Hematopoietic multipotent progenitor cell (in vitro differentiated cells): ENCODE measurements at places on chromosomes 1 and 21.
A peak's percentile ranks its signal among the peaks of the same experiment; 100 is the strongest.

GRCh38 chr1:172533513-172534151, 682 bp downstream of the SUCO start:
- DNase-seq = no peak

DNA sequence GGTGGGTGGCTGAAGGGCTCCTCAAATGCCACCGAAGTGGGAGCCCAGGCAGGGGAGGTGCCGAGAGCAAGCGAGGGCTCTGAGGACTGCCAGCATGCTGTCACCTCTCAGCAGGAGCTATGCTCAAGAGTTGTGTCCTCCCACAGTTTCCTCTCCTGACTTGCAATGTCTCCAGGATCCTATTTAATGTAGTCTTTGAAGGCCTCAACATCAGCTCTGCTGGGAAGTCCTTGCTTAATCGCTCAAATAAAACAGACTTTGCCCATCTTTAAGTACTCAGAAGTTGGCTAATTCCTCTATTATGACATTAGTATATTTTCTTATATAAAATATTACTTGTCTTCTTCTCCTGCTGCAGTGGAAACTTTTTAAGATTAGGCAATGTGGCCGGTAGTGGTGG, 154.2 kb upstream of the NRIP1 start:
- DNase-seq = no peak

- DNase-seq = no peak
Observed at GRCh38 chr1:9891207-9891606, 18.9 kb downstream of the CTNNBIP1 start.

- DNase-seq = no peak
Observed at GRCh38 chr1:14112613-14113012, 412.6 kb downstream of the PRDM2 start.

DNA sequence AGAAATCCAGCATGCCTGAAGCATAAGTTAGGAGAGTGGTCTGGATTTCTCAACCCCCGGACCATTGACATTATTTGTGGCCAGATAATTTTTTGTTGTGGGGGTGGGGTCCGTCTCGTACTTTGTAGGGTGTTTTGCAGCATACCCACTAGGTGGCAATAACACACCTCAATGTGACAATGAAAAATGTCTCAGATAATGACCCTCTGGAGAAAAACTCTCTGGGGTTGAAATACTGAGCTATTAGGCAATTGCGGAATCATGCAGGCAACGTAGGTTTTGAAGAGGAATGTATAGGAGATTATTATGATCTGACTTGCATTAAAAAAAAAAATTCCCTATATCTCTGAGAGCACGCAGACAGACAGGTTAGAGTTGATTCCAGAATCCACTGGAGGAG, 25.3 kb upstream of the RRP15 start:
- DNase-seq = peak; percentile 2

DNA sequence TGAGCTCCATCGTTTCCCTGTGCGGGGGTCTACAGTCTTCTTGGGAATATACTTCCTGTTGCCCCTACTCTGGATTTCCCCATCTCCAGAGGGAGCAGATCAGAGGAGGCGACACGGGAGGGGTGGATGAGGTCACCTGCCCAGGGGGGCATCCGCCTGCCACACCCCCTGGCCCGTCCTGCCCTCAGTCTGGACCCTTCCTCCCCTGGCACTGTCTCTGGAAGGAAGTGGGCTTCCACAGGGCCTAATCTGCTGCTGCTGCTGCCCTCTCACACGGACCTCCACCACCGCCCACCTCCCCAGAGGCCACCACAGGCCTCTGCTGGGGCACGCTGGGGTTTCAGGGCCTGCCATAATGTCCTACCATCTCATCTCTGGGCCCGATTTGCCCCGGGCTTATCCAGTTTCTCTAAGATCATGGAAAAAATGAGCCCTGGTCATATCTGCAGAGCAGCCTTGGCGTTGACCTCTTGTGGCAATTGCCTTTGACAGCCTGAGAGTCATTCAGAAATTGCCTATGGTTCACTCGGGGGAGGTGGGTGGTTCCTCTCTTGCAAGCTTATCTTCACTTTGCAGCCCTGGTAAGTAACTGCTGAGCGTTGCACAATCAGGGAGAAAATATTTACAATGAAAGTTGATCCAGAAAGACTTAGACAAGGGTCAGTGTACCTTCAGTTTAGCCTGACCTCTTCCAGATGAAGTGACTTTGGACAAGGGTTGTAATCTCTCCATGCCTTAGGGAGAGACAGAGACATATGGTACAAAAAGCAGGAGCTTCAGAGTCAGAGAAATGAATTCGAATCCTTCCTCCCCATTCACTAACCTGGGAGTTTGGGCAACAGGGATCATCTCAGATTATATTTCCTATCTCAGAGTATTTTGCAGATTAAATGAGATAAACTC, 252.4 kb downstream of the TOMM20 start:
- DNase-seq = no peak

DNA sequence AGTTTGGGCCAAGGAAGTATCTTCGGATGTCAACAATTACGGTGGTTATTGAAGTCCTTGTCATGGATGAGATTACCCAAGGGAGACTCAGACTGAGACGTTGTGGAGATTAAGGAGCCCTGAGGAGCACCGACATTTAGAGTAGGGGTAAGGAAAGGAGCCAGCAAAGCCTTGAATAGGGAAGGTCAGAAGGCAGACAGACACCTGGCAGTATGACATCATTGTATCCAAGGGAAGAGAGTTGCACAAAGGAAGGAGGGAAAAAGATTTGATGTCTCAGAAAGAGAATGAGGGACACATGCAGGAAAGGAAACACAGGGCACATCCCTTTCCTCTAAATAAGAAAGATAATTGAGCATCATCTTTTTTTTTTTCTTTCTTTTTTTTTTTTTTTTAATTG, 11.7 kb downstream of the LAMC2 start:
- DNase-seq = no peak

GRCh38 chr1:208499601-208500000, 255.4 kb upstream of the PLXNA2 start:
- DNase-seq = no peak

DNA sequence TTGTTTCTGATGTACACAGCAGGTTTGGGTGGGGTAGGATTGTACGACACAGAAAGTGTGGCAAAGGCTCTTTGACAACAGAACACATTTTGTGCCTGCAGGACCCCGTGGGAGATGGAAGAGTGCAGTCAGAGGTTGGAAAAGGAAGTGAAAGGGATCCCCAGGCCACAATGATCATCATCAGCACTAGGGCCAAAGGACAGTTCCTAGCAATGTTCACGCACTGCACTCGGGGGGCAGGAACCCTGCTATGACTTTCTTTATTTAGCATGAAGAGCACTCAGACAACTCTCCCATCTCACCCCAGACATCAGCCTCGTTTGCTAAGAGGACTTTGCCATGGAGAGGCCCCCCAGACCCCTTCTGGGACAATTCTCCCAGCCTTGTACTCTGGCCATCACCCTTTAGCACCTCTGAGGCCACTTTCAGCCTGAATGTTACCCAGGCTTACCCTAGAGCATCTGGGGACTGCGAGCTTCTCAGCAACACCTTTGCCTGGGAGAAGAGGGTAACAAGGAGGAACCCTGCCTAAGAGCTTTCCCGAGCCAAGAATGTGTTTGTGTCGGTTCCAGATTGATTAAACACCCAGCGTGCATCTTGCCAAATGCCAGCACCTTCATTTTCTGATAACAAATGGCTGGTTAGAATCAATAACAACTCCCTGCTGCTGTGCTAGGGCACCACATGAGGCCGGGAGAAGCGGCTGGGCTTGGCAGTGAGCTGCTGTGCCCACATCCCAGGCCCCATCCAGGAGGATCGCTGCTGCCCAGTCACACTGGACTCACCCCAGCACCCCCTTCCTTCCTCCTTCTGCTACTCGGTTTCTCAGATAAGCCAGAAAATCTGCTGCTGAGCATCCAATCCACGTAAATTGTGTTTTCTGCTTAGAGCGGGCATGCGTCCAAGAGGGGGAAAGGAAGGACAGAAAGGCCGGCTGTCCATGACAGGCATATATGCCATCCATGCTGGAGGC, 633.1 kb downstream of the AJAP1 start:
- DNase-seq = no peak

- DNase-seq = no peak
Observed at GRCh38 chr21:33668180-33668579, 25.9 kb downstream of the ITSN1 start.

- no peak for DNase-seq
Observed at GRCh38 chr1:24806588-24806987, 61.3 kb downstream of the CLIC4 start.

DNA sequence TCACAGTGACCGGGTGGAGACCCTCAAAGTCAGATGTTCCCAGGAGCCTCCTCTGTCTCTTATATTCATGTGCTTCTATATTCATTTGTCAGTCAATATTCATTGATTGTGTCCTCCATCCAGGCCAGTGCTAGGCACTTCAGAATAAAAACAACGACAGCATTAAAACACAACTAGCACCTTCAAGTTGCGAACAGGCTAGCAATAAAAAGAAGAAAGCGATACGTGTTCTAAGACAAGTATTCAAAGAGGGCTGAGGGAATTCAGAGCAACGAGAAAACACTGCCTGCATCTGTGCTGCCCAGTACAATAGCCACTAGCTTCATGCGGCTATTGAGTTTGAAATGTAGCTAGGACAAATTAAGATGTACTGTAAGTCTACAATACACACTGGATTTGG, 138.0 kb downstream of the PLXNA2 start:
- DNase-seq = no peak

DNA sequence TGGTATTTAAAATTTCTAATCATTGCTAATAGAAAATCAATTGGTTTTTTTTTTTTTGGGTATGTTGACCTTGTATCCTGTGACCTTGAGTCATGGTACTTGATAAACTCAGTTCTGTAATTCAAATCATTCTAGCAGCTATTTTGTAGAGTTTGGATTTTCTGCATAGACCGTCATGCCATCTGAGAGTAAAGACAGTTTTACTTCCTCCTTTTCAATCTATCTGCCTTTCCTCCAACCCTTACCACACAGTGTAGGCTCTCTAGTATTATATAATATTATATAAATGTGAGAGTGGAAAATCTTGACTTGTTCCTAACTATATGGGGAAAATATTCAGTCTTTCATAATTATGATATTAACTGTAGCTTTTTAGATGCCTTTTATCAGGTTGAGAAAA, 7.0 kb downstream of the TDRD5 start:
- no peak for DNase-seq
